Fibroblast of the aortic adventitia (primary cell): ENCODE measurements at places on chromosomes 7 and 10. TPM values are rescaled to one million over a fixed set of nuclear protein-coding genes. Genes with fewer than 3 reads are reported as not detected.

The C10orf67 gene
- total RNA-seq = 0.09 TPM in 1 of 2 replicates, not detected in the other

The LEP gene
- total RNA-seq = under 0.01 TPM in 1 of 2 replicates, not detected in the other

The SYT15B gene
- total RNA-seq = 0.16 TPM in 1 of 2 replicates, not detected in the other

The TMEM229A gene
- 3.8 TPM in 1 of 2 replicates, not detected in the other for total RNA-seq

The AKR1D1 gene
- total RNA-seq = not detected in 2 replicates

The ZCCHC24 gene
- total RNA-seq = 38.8 and 56.0 TPM in 2 replicates

The HOGA1 gene
- total RNA-seq = 0.08 and 0.72 TPM in 2 replicates

The GPNMB gene
- total RNA-seq = 479 and 525 TPM in 2 replicates

The FAM221A gene
- total RNA-seq = 0.74 and 1.4 TPM in 2 replicates

The SPDYE2B gene
- total RNA-seq = 0.16 TPM in 1 of 2 replicates, not detected in the other

The SLC16A9 gene
- 0.25 and 1.5 TPM in 2 replicates for total RNA-seq

The IDE gene
- total RNA-seq = 20.4 and 44.7 TPM in 2 replicates

The REEP3 gene
- total RNA-seq = 17.7 and 95.1 TPM in 2 replicates

The TRRAP gene
- total RNA-seq = 9.6 and 17.4 TPM in 2 replicates

The COPS6 gene
- 27.1 and 83.7 TPM in 2 replicates for total RNA-seq

The PSMA2 gene
- 121 and 133 TPM in 2 replicates for total RNA-seq

The CAV1 gene
- total RNA-seq = 154 and 598 TPM in 2 replicates

The FASTK gene
- 62.7 and 86.0 TPM in 2 replicates for total RNA-seq

The PNLIPRP3 gene
- total RNA-seq = not detected in 2 replicates

The GCK gene
- 0.36 TPM in 1 of 2 replicates, not detected in the other for total RNA-seq

The MYL10 gene
- total RNA-seq = not detected in 2 replicates

The VWDE gene
- total RNA-seq = 0.08 and 0.09 TPM in 2 replicates

The KCNH2 gene
- not detected in 2 replicates for total RNA-seq

The LARP4B gene
- 25.2 and 38.7 TPM in 2 replicates for total RNA-seq

The CPEB3 gene
- total RNA-seq = 0.99 and 1.7 TPM in 2 replicates

The SLC29A4 gene
- total RNA-seq = 0.49 and 0.90 TPM in 2 replicates

The CH25H gene
- 2.2 TPM in 1 of 2 replicates, not detected in the other for total RNA-seq

The GALNT17 gene
- total RNA-seq = 0.18 TPM in 1 of 2 replicates, not detected in the other

The GIMAP6 gene
- total RNA-seq = 0.18 and 0.74 TPM in 2 replicates
